ENCODE measurements at places on chromosomes 4 and X. TPM values are rescaled to one million over a fixed set of nuclear protein-coding genes. Genes with fewer than 3 reads are reported as not detected.
A peak's percentile ranks its signal among the peaks of the same experiment; 100 is the strongest.

Gene TAF7L
- total RNA-seq, result not detected

Gene TLL1
- 4.4 TPM for total RNA-seq

DNA sequence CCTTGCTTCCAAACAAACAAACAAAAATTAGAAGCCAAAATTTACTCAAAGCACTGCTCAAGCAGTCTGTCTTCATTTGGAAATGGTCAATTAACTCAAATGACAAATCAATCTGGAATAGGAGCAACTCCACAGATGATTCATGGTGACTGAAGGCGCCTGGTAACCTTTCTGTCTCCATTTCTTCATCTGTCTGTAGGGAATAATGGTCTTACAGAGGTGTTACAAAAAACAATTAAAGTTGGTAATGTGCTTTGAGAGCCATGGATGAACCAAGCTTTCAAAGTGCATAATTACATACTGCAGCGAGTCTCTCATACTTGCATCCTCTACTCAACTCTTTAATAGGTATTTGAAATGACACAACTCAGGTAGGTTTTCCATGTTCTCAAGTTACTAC, 38.3 kb upstream of the STAG2 start:
- no peak for DNase-seq

DNA sequence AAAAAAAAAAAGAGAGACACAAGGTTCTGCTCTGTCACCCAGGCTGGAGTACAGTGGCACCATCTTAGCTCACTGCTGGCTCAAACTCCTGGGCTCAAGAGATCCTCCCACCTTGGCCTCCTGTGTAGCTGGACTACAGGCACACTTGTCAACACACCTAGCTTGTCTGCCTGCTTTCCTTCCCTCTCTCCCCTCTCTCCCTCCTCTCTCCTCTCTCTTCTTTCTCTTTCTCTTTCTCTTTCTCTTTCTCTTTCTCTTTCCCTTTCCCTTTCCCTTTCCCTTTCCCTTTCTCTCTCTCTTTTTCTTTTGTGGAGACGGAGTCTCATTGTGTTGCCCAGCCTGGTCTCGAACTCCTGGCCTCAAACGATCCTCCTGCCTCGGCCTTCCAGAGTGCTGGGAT, 132.1 kb downstream of the DIPK2B start:
- DNase-seq, result peak; percentile 14

Gene XK
- total RNA-seq, result 15.9 TPM

Gene RPA4
- total RNA-seq, result 8.0 TPM

Gene FAM9C
- 0.18 TPM for total RNA-seq

Gene MUC7
- total RNA-seq, result not detected

- no peak for DNase-seq
Observed at GRCh38 chr4:63589796-63590195, 819.5 kb downstream of the TECRL start.
